Renal cortical epithelial cell (primary cell): ENCODE measurements at places on chromosomes 7 and 10.

DNA sequence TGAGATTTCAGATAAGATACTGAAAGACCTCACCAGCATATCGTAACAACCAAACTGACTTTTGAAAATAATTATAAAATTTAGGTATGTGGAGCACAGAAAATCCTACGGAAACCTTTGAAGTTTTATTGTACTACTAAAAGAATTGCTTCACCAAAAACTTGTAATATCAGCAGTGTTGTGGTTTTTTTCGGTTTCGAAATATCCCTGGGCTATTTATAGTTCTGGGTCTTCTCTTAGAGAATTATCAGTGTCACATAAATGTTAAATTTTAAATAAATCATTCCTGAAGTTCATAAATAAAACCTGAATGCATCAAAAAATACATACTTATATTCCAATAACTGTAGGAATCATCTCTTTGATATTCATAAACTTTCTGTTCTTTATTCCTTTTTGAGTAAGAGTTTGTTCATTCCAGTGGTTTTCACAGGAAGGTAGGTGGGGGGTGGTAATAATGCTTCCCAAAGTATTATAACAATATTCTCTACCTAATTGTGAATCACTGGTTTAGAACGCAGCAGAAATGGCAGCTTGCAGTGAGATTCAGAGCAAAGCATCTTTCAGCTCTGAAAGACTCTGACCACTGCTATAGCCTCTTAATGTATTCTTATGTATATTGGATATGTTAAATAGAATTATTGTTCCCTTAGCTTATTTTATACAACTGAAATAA is 60.2 kb downstream of the ZNF277 start:
- no peak for DNase-seq

- peak; percentile 46 for DNase-seq
Measured at GRCh38 chr7:104231054-104232046, 23.5 kb upstream of the ORC5 start.

DNA sequence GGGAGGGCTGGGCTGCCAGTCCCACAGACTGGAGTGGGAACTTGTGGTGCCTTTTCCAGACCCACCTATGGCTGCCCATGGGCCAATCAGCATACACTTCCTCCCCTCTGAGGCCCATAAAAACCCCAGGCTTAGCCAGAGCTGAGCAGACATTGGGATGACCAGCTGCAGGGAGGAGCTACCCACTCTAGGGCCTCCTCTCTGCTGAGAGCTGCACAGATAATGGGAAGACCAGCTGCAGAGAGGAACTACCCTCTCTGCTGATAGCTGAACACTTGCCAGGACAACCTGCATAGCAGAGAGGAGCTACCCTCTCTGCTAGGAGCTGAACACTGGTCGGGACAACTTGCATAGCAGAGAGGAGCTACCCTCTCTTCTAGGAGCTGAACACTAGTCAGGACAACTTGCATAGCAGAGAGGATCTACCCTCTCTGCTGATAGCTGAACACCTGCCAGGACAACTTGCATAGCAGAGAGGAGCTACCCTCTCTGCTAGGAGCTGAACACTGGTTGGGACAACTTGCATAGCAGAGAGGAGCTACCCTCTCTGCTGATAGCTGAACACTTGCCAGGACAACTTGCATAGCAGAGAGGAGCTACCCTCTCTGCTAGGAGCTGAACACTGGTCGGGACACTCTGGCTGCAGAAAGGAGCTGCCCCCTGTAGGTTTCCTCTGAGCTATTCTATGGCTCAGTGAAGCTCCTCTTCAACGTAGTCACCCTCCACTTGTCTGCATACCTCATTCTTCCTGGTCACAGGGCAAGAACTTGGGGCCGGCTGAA is 88.3 kb upstream of the CACUL1 start:
- DNase-seq, result no peak

DNA sequence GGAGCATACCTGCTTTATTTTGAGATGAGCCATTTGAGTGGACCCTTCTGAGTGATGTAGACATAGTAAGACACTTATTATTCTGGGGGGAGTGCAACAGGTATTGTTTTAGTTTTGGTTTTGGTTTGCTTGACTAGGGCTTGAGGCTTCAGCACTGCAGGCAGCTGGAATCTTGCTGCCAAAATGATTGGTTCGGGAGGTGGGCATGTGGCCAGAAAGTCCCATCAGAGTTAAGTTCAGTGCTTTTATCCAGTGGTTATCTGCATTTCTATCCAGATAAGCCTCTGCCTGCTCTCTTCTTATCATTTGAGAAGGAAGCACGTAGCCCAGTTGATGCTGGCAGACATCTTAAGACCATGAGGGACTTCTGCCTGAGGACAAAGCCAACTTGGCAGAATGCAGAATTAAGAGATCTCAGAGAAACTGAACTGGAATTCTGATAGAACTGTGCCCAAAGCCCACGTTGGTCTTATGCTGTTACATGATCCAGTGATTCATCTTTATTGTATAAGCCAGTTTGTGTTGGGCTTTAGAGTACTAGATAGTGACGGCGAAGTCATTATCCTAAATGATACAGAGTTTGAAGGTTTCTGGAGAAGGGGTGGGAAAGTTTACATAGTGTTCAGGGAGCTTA is 9.6 kb upstream of the JAZF1 start:
- DNase-seq, result no peak

DNA sequence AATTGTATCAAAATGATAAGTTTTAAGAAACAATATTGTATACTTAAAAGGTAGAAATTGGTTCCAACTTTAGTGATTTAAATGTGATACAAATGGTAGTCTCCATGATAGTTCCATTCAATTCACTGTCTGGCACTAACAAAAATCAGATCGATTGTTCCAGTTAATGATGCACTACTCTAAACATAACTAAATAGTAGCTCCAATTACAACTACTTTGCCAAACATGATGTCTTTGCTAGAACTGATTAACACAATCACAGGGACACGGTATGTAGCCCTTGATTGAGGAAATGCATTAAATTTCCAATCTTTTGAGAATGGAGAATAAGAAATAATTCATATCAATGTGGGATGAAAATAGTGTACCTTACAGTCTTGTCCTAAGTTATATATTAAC is 962.4 kb upstream of the GHITM start:
- no peak for DNase-seq

DNA sequence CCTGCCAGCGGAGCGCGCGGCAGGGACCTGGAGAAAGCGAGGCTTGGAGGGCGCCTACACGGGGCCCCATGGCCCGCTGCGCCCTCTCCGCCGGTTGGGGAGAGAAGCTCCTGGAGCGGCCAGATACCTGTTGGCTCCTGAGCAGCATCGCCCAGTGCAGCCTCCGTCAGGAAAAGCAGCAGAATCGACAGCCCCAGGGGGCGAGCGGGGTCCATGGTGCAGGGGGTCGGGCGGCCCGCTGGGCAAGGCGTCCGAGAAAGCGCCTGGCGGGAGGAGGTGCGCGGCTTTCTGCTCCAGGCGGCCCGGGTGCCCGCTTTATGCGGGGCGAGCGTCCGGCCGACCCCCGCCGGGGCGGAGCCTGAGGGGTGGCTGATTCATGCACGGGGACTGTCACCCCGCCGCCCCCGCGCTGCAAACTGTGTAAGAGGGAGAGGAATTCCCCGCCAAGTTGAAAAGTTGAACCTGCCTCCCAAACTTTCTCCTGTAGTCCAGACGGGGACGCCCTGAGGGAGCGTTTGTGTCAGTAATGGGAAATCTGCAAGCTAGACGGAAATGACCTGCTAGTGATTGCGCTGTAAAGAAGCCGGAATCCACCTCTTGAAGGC is at the start of gene TFPI2:
Gene TFPI2 (minus strand): TSS at position 290 of the 605 bp plus-strand sequence. CDS start 75 bp downstream, at position 215.
- DNase-seq, result peak; percentile 96

- no peak for DNase-seq
Measured at GRCh38 chr10:78557433-78557925, 511.3 kb upstream of the ZMIZ1 start.

DNA sequence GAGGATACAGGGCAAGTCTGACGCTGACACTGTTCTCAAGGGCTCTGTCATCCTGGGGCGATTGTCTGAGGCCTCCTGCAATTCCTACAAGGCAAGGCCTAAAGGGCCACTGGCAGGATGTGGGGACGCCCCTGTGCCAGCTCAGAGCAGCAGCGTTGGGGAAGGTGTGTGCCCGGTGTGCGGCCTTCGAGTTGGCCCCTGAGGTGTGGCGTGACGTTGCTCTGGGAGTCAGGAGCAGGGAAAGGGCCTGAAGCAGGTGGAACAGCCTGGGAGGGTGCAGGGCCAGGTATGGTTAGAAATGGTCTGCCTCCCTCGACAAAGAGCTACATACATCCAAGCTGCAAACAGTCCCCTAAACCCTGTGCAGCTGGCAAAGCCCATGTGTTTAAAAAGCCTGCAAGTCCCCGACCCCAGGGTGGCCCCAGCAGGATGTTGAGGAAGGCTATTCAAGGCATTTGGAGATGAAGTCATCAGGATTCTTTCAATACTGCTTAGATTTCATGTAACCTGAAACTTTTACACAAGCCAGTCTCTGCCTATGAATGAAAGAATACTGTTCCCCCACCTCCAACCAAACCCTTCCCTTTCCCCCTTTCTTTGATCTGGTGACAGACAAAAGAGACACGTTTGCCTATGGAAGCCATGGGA is 142.5 kb upstream of the TNS3 start:
- peak; percentile 81 for DNase-seq

GRCh38 chr7:19554581-19554980 is 154.3 kb downstream of the POLR1F start:
- DNase-seq, result no peak

- no peak for DNase-seq
Measured at GRCh38 chr10:122997864-122998263, 10.7 kb downstream of the IKZF5 start.

GRCh38 chr7:86778271-86778670 is 134.6 kb downstream of the GRM3 start:
- no peak for DNase-seq

DNA sequence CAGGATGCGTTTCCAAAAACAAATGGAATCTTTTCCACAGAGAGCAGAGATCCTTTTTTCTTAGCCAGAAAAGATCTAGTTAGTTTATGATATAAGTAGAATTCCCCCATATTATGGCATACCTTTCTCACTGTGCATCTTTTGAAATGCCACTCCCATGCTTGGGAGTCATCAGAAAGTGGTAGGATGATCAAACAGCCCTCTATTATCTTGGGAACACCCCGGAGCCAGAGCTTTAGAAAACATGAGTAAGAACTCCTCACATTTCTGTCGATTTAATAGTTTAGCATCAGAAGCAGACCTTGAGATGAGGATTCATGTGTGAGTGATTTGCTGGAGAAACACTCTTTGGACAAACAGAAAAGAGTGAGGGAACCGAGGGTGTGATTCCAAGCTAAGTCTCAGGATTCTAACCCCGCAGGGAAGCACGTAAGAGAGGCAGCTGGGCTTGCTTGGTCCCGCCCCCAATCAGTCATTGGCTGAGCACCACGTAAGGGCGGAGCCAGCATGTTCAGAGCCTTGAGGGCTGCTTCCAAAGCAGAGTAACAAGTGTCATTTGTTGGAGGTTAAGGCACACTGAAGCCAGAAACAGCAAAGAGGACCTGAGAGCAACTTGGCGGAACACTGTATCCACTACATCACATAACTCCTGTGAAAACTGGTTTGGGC is 43.7 kb upstream of the NXPH1 start:
- DNase-seq, result peak; percentile 9

DNA sequence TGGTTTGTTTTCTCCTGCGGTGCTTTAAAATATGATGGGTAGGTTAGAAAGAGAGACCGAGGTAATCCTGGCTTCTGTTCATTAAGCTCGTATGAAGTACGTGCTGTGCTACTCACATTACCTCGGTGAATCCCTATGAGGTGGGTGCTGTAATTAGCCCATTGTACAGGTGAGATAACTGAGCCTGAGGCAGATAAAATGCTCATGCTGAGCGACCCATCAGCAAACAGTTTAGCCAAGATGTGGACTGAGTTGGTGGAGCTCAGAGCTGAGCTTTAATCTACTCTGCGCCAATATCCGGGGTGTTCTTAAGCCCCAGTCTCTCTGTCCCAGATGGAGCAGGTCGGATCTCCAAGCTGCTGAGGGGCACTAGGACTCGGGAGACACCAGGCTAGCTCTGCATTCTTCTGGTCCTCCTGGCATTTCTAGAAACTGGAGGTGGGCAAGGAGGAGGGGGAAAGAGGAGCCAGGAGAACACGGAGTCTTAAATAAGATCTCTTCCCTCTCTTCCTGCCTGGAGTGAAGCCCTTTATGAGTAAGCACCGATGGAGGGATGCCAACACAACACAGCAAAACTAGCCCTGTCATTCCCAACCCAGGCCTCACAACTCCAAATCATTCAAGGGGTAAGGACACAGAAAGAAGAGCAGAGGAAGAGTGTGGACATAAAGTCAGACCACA is 458.5 kb downstream of the KCNMA1 start:
- DNase-seq, result peak; percentile 88

DNA sequence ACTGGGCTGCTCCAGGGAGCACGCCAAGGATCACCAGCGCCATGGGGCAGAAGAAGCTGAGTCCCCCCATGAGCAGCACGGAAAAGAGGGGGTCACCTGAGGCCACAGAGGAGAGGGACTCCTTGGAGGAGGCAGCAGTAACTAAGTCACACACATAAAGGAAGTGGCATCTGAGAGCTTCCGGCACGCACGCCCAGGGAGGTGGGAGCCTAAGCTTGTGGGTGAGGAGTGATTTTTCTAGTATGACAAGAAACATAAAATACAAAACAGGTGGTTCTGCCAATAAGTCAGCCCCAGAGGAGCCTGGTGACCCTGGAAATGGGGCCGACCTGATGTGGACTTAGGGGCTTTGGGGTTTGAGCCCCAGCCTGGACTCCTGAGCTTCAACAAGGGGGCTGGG is 60.8 kb downstream of the CARD11 start:
- no peak for DNase-seq

DNA sequence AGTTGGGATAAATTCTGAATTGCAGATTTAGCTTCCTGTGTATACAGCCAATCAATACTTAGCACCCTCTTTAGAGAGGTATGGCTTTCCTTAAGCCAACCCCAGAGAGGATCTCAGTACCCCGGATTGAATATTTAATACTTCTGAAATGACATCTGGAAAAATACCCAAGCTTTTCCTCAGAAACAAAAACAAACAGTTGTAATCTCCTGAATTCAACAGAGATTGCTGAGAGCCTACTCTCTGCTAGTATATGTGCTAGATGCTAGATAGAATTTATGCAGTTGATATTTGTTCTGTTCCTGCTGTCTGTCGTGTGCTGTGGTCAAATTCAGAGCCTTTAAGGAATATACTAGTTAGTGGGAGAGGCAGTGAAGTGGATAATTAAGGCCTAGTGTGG is 21.1 kb downstream of the STARD3NL start:
- DNase-seq, result no peak

- no peak for DNase-seq
Measured at GRCh38 chr7:2843191-2843685, 870 bp downstream of the GNA12 start.

DNA sequence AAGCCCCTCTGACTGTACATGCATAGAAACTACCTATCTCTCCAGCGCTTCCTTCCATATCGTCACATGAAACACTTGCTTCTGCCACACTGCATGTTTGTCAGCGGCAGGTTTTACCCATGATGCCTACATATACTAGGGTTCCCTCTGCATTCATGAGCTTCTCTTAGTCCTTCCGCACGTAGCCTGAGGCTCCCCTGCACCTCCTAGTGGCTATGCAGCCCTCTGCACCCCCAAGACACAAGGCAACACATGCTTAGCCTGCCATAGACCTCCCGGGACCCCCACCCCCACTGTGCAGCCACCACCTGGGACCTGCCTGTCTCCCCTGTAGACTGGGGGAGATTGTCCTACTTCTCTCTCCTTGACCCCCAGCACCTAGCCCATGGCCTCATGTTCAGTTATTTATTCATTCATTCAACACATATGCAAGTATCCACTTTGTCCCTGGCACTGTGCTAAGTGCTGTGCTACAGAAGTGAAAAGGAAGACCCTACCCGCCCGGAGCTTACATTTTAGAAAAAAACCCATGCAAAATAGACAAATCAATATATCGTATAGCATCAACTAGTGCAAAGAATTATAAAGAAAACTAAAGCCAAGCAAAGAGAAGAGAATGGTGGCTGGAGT is 23.5 kb downstream of the TMEM273 start:
- peak; percentile 35 for DNase-seq
